T-helper 22 cell (primary cell): ENCODE measurements at places on chromosomes 11 and 22.
A peak's percentile ranks its signal among the peaks of the same experiment; 100 is the strongest.

GRCh38 chr11:76161261-76161961 lies 44.9 kb downstream of the WNT11 start:
- no peak for DNase-seq

GRCh38 chr11:47067401-47067800 lies 109.3 kb downstream of the ARFGAP2 start:
- DNase-seq, result no peak

GRCh38 chr11:122864386-122865115 lies 18.0 kb upstream of the JHY start:
- no peak for DNase-seq

DNA sequence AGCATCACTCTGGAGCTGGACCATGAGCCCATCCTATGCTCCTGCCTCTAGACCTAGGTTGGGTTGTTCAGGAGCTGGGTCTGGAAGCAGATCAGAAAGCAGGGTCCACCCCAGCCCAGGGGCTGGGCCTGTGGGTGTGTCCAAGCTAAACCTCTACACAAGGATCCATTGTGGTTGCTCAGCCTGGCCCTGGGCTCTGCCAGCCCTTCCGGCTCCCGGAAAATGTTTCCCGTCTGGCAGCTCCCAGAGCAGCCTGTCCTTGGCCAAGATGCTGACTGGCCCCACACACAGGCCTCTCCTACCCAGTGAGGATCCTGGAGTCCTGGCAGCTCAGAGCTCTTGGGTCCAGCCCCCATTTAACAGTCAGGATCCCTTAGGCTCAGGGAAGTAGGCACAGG lies 35.3 kb upstream of the FCHSD2 start:
- DNase-seq, result no peak

- DNase-seq, result no peak
These were observed 191.7 kb downstream of the KIRREL3 start for GRCh38 chr11:126808836-126809235.

- no peak for DNase-seq
These were observed 4.3 kb downstream of the KRTAP5-6 start for GRCh38 chr11:1701091-1701807.

GRCh38 chr11:125626288-125626950 lies 1.5 kb downstream of the CHEK1 start:
- DNase-seq, result no peak

- no peak for DNase-seq
These were observed 1.0 kb upstream of the CHRM1 start for GRCh38 chr11:62922189-62922589.

DNA sequence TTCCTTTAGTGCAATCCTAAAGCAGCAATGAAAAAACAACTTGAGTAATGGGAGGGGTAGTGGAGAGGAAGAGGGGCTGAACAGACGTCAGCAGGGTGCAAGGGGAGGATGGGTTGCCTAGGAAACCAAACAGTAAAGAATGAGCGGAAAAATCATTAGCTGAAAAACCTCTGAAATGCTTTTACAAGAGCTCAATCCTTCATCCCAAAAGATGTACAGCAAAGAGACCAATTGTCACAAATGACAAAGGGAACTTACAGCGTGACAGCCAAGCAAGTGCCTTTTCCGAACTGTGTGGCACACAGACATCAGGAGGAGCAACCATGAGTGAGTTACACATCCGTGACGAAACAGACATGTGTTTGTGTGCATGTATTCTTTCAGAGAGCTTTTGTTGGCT lies 104.6 kb downstream of the SIK3 start:
- DNase-seq, result peak; percentile 14

GRCh38 chr11:62622476-62623089 lies 797 bp upstream of the B3GAT3 start:
- DNase-seq, result no peak

DNA sequence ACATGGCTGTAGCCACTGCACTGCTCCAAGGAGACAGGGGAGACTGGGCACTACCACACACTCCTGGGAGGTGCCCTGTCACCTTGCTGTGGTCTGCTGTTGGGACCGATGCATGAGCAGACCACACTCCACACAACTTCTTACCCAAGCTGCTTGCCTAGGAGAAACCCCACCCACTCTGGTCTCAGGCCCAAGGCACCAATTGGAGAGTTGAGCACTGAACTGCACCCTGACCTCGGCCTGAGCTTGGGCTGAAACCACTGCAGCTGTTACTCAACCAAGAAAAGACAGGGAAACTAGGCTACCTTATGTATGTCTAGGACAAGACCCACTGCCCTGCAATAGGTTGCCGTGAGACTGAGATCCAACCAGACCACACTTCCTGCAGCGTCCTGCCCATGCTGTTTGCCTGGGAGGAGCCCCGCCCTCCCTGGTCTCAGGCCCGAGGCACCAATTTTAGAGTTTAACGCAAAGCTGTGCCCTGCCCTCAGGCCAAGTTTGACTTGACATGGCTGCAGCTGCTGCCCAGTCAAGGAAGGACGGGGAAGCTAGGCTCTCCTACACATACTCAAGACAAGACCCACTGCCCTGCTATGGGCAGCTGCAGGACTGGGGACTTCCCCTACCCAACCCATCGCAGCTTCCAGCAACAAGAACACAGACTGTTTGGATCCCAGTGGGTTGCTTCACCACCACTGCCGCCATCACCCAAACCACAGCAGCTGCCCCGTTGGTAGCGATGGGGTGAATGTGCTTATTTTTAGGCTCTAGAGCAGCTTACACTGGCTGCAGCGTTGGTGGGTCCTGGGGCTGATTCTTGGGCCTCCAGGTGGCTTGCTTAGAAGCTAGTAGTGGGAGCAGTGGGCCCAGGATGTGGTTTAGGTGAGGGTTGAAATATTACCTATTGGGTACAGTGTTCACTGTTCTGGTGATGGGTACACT lies 66.8 kb downstream of the BRD1 start:
- DNase-seq, result no peak

DNA sequence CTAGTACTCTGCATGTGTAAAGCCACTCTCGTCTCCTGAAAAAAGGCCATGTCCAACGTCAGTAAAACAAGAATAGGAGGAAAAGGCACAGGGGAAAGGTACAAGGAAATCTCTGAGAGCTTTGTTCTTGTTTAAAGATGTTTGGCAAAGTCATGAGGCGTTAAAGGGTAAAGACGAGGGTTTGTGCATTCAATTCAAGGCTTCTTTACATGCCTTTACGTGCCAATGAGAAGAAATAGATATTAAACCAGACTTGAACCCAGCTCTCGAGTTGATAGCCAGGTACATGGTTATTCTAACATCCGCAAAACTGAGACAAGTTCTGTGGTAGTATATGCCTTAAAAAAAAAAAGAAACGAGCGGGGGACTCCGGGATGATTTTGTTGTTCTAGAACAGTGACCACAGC lies 704 bp upstream of the CFL1 start:
- DNase-seq, result no peak

GRCh38 chr22:23127055-23127756 lies 14.6 kb downstream of the RSPH14 start:
- DNase-seq, result no peak

DNA sequence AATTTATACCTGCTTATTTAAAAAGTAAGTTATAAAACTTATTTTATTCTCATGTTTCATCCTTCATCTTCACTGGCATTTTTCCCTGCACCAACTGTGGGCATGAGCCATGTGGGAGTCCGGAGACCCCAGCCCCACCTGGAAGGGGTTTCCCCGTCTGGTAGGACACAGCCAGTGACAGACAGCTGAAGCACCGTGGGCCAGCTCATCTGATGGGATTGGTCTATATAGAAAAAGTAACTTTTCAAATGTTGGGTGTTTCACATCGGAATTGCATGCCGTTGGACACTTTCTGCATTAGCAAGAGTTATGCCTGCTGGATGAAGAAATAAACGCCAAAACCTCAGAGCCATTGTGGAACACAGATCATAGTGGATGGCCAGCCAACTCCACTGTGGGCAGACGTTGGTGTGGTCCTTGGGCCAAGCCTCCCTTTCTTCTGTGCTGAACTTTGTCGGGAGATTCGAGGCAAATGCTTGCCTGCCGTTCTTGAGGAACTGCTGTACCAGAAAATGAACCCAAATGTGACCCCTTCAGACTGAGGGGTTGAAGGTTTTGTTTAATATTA lies 1329.3 kb downstream of the TBC1D22A start:
- no peak for DNase-seq

DNA sequence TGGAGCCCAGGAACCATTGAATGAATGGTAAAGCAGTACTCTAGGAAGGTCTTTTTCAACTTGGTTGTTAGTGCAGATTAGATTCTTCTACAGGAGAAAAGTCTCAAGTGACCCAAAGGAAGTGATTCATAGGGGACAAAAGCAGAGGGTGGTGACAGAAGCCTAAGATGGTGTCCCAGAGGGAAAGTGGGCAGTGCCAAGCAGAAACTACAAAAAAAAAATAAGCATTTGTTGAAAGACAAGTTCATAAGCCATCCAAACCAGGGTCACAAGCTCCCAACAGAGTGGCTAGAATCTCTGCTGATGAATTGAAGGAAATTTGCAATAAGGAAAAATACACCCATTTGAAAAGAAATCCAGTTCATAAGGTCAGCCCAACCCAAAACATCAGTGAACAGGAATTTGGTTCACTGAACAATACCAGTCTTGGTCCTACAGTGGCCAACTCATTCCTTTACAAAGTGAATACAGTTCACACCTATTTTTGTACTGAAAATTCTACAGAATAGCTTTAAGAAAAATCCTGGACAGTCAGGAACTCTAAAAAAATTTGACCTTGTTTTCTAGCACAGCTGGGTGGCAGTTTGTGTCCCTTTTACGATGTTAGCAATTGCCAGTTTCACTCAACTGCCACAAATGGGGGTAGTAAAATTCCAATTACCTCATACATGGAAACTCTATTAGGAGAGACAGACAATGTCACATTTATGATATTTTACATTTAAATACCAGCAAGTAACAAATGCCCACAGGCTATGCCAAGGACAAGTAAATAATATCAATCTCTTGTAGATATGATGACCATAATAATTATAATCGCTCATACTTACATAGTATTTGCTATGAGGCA lies 21.6 kb upstream of the NUP160 start:
- no peak for DNase-seq

GRCh38 chr11:21323617-21324016 lies 654.2 kb downstream of the NELL1 start:
- DNase-seq, result no peak

- no peak for DNase-seq
These were observed 16.9 kb downstream of the ADORA2A start for GRCh38 chr22:24444251-24444650.

GRCh38 chr11:12807621-12808020 lies 133.4 kb downstream of the TEAD1 start:
- DNase-seq, result no peak

DNA sequence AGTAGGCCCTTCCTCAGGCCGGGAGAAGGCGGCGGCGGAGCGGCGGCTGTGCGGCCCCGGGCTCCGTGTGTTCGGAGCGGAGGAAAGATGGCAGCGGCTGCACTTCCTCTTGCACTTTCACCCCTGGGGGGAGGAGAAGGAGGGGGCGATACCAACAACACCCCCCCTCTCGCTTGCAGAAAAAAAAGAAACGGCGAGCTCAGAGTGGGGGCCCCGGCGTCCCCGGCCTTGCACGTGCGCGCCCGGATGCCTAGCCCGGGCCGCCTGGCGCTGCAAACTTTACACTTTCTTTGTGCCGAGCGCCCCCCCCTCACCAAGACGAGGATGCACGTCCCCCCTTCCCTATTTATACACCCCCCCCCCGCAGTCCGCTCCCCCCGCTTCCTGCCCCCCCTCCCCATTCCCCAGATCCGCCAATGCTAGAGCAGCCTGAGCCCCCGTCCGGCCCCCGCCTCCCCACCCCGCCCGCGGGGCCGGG lies at the start of gene PATZ1:
Gene PATZ1, minus strand, starts transcription at position 92 of the 478 bp plus-strand sequence. CDS start 744 bp downstream, outside the sequence.
- peak; percentile 80 for DNase-seq

DNA sequence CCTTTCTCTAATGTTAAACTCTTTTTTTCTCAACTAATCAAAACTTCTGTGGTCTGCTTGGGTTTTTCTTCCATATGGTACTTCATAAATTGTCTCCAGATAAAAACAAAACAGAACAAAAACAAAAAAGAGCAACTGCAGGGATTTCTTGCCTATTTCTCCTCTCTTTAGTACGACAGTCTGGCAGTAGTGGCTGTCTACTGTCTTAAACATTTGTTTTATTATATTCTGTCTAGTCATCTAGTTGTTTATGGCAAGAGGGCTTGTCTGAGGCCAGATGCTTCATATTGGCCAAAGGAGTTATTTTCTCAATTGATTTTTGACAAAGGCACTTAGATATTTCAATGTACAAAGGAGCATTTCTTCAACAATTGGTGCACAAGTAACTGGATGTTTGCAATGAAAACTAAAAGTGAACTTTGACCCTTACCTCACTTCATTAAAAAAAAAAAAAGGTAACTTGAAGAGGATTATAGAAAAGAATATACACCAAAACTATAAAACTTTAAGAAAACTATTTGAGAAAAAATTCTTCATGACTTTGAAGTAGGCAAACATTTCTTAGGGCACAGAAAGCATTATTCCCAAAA lies 404.2 kb downstream of the LUZP2 start:
- DNase-seq, result no peak

- no peak for DNase-seq
These were observed 60.6 kb upstream of the TCF20 start for GRCh38 chr22:42331014-42331413.

DNA sequence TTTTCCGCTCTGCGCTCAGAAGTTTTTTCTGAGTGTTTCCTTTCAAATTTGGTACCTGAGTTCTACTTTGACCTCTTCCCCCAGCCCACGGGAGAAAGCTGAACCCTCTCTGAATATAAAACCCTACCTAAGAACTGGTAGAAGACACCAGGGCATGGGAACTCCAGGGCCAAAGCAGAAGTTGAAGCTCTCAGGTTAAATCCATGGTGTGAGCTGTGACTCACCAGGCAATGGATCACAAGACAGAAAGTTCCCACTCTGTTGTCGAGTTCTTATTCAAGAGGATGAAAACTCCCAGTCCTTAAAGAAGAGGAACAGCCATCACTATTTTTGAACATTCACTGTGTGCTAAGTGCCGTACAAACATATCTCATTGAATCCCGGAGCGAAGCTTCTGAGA lies 8.9 kb downstream of the TMEM218 start:
- no peak for DNase-seq
